ENCODE measurements at places on chromosomes 7 and 10. TPM values are rescaled to one million over a fixed set of nuclear protein-coding genes. Genes with fewer than 3 reads are reported as not detected.

Gene HOXA9
- 18.8 TPM for total RNA-seq

DNA sequence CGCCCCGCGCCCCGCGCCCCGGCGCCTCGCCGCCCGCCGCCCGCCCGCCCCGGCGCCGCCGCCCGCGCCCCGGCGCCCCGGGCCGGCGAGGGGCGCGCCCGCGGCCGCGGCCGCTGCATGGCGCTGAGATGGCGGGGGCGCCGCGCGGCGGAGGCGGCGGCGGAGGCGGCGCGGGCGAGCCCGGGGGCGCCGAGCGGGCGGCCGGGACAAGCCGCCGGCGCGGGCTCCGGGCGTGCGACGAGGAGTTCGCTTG lies 174 bp downstream of the ADCY1 start:
- no peak for DNase-seq

GRCh38 chr10:124354411-124355382 lies 64.0 kb downstream of the OAT start:
- peak; percentile 84 for DNase-seq

- no peak for DNase-seq
These were observed 110.0 kb upstream of the TCF7L2 start for GRCh38 chr10:112839928-112840654.

GRCh38 chr7:102061354-102061945 lies 225.2 kb upstream of the SH2B2 start:
- DNase-seq = no peak

DNA sequence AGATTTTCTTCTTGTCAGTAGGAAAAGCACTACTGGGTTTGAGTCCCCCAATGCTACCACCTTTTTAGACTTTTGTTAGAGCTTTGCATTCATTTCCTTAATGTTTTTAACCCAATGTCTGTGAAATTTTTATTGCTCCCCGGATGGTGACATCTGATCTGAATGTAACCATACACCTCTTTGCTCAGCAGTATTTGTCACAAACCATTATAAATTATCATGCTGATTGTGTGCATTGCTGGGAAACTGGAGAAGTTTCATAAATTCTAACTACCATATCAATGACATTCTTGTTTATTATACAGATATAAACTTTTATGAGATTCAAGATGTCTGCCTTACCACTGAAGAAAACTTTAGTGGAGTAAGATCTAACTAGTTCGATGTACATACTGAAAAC lies 8.5 kb downstream of the NRP1 start:
- DNase-seq = no peak

Gene TMEM139
- 0.72 TPM for total RNA-seq

DNA sequence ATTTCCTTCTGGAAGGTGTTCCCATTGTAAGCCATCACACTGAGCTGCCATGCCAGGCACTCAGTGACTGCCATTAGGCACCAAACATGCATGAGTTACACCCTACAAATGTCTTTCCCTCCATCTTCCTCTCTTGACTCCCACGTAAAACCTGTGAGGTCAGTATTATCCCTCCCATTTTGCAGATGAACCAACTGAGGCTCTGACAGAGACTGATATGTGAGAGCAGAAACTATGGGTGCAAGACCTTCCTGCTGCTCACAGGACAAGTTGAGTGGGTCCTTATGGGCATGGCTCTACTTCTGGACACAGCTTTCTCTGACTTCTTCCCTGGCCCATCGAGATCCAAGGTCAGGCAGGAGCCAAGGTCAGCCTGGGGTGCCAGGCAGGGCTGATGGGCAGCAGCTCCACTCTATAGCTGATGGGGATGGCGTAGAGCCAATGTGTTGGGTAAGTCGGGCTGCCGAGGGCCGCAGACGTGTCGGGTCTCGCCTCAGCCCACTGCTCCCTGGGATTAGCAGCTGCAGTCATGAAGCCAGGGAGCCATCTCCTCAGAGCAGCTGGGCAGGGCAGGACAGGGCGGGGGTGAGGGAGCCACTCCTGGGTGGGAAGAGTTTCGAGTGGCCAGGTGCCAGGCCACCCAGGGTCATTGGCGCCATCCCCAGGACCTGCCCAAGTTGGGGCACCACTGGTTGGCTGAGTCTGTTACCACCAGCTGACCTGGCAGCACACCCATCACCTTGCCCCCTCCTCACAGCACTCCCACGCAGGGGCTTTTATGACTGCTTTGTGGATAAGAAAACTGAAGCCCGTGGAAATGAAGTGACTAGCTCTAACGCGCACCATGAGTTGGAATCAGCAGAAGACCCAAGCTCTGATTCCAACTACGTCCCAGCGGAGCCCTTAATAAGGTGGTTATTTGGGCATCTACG lies 117.8 kb upstream of the ZMIZ1 start:
- no peak for DNase-seq

GRCh38 chr10:86013568-86013967 lies 353.0 kb downstream of the GRID1 start:
- DNase-seq = no peak

- no peak for DNase-seq
These were observed 1.4 kb upstream of the DHTKD1 start for GRCh38 chr10:12067336-12067735.

DNA sequence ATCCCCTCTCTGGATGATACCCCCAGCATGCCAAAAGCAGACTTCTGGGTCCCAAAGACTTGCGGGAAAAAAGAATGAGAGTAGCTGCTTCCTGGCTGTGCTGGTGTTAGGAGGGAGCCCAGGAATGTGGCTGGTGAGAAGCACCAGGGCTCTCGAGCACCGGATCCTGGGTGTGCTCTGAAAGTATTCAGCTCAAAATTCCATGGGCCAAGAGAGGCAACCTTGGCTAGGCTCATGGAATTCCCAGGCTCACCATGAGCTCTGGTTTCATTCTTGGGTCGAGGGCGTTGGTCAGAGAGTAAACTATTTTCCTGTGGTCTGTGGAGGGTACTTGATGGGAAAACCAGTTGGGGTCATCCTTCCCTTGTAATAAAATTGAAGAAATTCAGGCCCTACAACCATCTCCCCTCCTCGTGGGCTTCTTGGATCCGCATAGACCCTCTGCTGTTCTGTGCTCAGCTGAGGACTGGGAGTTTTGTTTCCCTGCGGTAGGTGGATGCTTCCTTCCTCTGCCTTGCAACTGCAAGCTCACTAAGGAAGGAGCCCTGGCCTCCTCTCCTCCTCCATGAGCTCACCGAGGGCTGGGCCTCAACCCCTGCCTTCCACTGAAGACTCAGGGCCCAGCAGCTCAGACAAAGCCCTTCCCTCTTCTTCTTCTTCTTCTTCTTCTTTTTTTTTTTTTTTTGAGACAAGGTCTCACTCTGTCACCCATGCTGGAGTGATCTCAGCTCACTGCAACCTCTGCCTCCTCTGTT lies 34.5 kb upstream of the AQP1 start:
- peak; percentile 33 for DNase-seq

GRCh38 chr7:32335107-32335506 lies 155.1 kb downstream of the LSM5 start:
- no peak for DNase-seq

- no peak for DNase-seq
These were observed 250.1 kb upstream of the MBL2 start for GRCh38 chr10:53022611-53023088.

All from umbilical cord (tissue), 2 donors.